ENCODE measurements at places on chromosomes 1 and 21.

DNA sequence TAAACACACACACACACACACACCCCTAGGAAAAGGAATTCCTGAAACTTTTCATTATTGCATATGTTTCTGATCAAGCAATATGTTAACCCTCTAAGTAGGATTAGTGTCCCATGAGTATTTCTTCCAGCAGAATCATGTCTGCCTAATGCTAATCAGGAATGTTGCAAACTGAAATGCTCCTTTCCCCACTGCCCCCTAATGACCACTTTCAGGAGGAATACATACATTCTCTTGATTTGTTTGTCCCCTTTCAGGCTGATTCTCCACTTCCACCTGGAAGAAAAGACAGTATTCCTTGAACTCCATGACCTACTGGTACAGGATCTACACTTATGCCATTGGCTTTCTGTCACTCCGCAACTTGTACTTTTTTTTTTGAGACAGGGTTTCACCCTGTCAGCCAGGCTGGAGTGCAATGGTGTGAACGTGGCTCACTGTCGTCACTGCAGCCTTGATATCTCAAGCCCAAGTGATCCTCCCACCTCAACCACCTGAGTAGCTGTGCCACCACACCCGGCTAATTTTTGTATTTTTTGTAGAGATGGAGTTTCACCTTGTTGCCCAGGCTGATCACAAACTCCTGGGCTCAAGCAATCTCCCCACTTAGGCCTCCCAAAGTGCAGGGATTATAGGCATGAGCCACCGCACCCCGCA, 56.7 kb downstream of the LRIG2 start:
- no peak for DNase-seq

GRCh38 chr21:17537299-17537698, 24.5 kb downstream of the CXADR start:
- no peak for DNase-seq

DNA sequence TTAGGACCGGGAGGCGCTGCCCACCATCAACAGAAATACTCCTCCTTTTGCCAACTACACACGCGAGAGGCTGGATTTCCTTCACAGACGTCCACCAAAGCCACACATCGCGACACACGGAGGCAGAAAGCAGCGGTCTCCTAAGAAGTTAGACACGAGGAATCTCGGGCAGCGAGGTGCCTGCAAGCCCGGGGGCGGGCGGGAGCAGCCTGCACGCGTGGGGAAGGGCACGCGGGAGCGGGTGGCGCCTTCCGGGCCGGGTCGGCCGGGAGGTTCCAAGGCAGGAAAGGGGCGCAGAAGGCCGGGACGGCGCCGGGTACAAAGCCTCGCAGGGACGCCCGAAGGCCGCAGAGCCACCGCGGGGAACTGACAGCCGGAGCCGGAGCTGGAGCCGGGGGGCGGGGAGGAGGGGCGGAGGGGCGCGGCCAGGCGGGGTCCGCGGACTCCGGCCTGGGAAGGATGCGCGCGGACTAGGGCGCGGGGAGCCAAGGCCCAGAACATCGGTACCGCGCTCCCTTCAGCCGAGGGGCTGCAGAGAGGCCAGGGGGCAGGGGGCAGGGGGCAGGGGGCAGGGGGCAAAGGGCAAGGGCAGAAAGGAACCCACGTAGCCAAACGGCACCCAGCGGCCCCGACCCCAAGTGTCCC, 722 bp downstream of the NPHP4 start:
- DNase-seq: peak; percentile 24

DNA sequence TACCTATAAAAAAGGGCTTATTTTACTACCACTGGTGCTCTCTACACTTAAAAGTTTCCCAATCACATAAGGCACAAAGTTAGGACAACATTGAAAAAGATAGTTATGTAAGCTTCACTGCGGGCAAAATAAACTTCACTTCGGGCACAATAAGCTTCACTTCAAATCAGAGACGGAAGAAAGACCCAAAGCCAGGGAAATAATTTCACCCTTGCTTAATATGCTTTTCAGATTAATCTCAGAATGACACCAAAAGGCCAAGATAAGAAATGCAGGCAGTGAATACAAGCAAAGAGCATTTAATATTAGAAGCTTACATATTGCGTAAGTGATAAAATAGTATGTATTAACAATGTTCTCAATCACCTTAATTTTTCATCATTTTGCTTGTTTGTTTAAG, 444.2 kb downstream of the SETD4 start:
- DNase-seq: no peak

DNA sequence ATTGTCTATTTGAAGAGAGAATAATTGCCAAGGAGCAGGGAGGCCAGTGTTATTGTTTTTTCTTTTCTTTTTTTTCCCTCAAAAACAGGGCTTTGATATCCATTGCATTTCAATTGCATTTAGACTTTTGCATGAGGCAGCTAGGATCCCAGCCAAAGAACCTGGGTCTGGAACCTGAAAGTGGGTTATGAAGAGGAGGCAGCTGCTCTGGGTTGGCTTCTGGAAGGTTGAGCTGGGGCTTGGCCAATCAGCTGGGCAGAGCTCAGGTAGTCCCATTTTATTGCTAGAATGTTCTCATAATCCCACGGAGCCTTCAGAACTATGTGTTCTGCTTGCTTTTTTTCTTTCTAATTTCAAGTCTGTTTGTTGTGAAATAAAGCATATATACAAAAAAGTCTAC, 218.9 kb downstream of the CAMTA1 start:
- DNase-seq: no peak

GRCh38 chr1:1975535-1975934, 28.1 kb downstream of the CFAP74 start:
- no peak for DNase-seq

DNA sequence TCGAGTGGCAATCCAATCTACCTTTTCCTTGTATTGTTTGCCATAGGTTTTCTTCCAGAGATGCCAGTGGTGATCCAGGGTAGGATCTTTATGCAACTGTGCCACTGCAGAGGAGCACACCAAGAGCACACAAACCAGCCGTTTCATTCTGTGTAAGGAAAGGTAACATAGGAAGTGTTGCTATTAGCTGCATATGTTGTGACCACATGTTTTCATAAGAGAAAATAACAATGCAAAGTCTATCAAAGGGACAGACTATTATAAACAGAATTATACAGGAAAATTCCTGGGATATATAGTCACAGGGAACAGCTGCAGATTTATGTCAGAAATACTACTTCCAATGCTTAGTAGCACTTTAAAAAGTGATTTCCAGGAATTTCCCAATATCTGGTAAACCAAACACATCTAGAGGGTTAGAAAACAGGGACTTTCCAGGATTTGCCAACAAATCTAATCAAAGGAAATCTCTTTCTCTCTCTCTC, 919 bp downstream of the CTSS start:
- DNase-seq: no peak

- DNase-seq: no peak
Observed at GRCh38 chr1:154129391-154129970, 25.4 kb downstream of the NUP210L start.

- no peak for DNase-seq
Observed at GRCh38 chr1:20320704-20321103, 30.0 kb downstream of the VWA5B1 start.

- no peak for DNase-seq
Observed at GRCh38 chr1:178947677-178947981, 76.8 kb upstream of the ANGPTL1 start.

DNA sequence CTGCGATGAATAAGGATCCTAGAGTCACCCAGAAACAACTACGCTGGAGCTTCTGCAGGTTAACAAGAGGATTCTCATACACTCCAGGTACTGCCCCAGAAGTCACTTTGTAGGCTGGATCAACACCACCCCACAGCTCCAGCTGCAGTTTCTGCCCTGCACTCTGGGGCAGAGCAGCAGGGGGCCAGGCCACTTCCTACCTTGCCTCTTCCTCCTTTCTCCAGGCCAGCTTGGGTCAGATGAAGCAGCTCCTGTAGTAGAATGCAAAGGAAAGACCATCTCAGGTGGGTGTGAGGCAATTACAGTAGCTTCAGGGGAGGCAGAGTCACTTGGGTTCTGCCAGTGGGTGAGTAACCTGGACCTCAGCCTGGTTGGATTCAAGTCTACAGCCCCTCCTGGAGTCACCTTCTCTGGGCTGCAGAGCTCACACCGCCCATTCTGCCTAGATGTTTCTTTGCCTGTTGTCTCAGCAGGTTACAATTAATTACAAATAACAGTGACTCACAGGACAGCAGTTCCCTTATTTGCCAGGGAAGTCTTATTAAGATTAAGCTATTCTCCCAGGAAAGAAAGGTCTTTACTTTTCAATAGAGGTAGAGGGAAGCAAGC, 24.4 kb upstream of the BCAR3 start:
- no peak for DNase-seq

GRCh38 chr21:38048167-38048566, 131.9 kb upstream of the KCNJ6 start:
- DNase-seq: no peak

Measured in thymus (tissue), 14 donors.